ENCODE measurements at places on chromosomes 12 and 14.

- no peak for DNase-seq
Measured at GRCh38 chr12:122322501-122322900, 56.2 kb upstream of the VPS33A start.

- DNase-seq = no peak
Measured at GRCh38 chr12:112543751-112544150, 125.0 kb downstream of the PTPN11 start.

GRCh38 chr12:125330645-125331341 lies 265.6 kb downstream of the AACS start:
- DNase-seq = no peak

GRCh38 chr14:101960225-101960624 lies 4.1 kb upstream of the DYNC1H1 start:
- no peak for DNase-seq

DNA sequence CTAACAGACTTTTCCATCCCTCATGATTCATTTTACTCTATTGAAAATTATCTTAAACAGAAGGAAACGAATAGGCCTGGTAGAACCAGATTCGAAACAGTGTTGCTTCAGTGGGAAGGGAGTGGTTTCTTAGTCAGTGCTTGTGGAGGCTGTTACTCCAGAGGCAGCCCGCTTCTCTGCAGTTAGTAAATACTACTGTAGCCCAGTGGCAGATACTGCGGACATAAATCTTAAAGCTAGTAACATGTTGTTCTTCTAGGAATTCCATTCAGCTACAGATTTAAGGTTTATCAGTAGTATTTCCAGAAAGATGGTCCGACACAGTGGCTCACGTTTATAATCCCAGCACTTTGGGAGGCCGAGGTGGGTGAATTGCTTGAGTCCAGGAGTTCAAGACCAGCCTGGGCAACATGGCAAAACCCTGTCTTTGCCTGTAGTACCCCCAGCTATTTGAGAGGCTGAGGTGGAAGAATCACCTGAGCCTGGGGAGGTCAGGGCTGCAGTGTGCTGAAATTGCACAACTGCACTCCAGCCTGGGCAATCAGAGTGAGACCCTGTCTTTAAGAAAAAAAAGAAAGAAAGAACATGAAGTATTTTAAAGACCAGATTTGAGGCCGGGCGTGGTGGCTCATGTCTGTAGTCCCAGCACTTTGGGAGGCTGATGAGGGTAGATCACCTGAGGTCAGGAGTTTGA lies 45.9 kb downstream of the DIP2B start:
- no peak for DNase-seq

GRCh38 chr14:77270361-77271112 lies 469 bp downstream of the NGB start:
- no peak for DNase-seq

DNA sequence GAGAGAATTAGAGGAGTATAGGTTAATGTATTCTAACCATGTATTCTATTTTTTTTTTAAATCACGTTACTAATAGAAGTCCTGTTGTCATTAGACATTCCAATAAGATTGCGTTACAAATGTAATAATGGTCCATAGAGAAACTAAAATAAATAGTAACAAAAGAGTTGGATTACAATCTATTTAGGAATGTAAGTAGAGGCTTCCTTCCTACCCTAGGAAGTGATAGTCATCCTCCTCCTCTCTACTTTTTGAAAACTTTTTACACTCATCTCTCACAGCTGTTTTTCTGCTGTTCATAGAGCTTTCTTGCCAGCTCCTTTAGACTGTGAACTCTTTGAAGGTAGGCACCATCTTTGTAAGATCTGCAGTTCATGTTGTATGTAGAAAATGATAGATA lies 23.6 kb downstream of the TRHDE start:
- no peak for DNase-seq

All from stimulated activated CD8-positive, alpha-beta memory T cell treated with anti-CD3 and anti-CD28 coated beads, Interleukin-4, amount 100 ng/mL, for 4 hours (primary cell).